ENCODE measurements at places on chromosomes 16 and 17. TPM values are rescaled to one million over a fixed set of nuclear protein-coding genes. Genes with fewer than 3 reads are reported as not detected.

Gene CCDC200
- not detected for total RNA-seq

GRCh38 chr16:72224260-72224768, 52.4 kb upstream of the PMFBP1 start:
- DNase-seq = peak; percentile 47

- DNase-seq = no peak
These were observed 10.8 kb upstream of the SLFN12L start for GRCh38 chr17:35548208-35548810.

DNA sequence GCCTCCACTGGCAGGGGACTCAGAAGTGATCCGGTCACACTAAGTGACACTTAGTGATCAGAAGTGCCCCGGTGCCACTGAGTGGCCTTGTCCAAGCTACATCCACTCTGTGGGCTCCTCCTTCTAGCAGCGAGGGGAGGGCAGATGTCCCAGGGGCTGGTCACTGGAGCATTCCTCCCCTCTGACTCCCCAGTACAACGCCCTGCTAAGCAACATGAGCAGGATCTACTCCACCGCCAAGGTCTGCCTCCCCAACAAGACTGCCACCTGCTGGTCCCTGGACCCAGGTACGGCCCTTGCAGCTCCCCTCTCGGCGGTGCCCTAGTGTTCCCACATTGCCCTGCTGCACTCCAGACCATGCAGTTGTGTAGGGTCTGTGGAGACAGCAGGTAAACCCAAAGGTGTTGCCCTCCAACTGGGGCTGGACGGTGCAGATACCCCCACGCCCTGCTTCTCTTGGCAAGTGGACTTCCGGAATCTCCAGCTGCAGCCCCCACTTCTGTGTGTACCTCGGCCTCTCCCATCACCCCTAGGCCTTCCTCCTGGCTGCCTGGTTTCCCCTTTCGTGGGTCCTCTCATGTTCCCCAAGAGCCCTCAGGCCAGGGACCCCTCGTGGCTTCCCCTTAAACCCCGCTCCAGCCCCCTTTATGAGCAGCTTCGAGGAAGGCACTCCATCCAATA, 2.1 kb downstream of the ACE start:
- peak; percentile 90 for DNase-seq

DNA sequence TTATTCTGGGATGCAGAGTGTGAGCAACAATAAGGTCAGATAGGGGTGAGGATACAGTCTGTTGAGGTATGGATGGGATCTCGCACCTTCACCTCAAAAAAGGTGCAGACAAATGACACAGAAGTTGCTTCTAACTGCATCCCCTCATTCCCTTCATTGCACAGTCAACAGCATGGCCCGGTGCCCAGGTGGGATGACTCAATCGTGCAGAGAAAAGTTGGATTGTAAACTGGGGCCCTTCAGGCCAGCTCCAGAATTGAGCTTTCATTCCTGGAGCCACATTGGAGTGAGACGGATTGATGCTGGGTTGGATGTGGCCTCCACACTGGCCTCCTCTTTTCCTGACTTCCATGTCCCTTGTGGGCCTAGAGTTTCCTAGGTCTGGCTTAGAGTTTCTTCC, 977.4 kb downstream of the KCNJ18 start:
- DNase-seq = no peak

DNA sequence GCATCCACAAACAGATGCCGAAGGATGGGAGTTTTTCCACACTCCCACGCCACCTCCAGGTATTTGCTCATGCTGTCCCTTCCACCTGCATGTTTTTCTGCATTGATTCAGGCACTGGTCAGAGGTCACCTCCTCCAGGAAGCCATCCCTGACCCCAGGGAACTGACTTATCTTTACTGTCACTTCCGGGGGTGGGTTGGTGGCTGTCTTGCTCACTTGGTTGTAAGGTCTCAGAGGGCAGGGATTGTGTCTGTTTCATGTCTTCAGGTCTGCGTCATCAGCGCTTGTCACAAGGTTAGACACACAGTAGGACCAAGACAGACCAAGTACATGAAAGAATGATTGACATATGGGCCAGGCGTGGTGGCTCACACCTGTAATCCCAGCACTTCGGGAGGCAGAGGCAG, 1.9 kb upstream of the IL4R start:
- DNase-seq = no peak

GRCh38 chr17:79631640-79632431, 21.0 kb upstream of the RBFOX3 start:
- no peak for DNase-seq

Gene ZNF385C
- total RNA-seq = 0.63 TPM

Gene GRAP
- not detected for total RNA-seq

- DNase-seq = no peak
These were observed 13.6 kb downstream of the MFSD11 start for GRCh38 chr17:76751416-76751993.

- DNase-seq = no peak
These were observed 69.3 kb downstream of the KCNJ2 start for GRCh38 chr17:70238646-70239045.

GRCh38 chr17:18181358-18181757, 2.3 kb upstream of the ALKBH5 start:
- no peak for DNase-seq

DNA sequence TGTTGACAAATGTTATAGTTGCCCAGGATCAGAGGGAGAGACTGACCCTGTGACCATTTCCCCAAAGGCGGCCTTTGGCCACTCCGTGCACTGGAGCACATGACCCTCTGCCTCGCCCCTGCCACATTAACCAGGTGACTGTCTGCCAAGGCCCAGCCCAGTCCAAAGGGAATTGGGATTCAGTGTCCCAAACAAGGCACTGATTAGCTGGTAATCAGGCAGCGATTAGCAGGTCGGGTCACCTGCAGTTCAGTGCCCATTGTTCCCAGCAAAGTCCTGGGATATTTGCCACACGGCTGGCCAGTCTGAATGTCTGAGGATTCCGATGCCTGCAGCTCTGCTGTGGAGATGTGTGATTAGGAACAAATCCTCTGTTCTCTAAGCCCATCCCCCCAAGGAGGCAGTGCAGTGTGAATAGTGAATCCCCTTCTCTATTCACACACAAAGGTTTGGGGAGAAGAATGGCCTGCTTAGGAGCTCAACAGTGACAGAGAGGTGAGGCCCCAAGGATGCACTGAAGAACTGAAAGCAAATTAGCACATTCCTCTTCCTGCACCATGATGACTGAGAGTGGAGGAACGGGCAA, 123.1 kb upstream of the MAF start:
- peak; percentile 74 for DNase-seq

DNA sequence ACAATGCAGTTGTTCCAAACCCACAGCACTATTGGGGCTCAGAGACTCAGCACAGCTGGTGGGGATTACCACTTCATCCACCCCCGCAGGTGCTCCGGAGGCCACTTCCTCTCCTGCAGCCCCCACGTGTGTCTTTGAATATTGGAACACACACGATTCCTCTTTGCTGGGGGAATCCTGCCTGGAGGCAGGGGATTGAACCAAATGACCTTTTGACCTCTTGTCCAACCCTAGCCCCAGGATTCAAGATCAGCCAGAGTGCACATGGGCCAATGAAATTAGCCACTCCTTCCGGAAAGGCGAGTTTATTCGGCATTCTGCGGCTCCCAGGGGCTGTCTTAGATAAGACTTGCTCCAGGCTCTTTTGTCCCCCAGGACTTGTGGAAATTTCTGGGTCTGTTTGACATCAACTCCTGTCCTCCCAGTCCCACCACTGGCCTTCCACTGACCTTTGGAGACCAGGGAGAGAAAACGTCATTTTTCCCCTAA, 350.2 kb downstream of the FOXL1 start:
- no peak for DNase-seq

- DNase-seq = no peak
These were observed 1.7 kb downstream of the NFATC3 start for GRCh38 chr16:68086860-68087268.

- no peak for DNase-seq
These were observed 46.6 kb upstream of the TANC2 start for GRCh38 chr17:62919388-62919787.

Gene CDRT15
- total RNA-seq = not detected

DNA sequence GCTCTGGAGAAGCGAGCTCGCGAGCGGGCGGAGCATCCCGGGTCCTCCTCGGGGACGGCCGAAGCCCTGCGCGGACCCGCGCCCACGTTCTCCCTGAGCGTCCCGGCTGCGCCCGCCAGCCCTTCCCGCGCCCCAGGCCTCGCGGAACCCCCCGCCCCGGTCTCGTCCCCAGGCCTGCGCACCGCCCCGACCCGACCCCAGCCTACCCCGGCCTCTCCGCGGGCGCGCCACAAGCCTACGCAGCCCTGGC, 159 bp downstream of the USP36 start:
- no peak for DNase-seq

DNA sequence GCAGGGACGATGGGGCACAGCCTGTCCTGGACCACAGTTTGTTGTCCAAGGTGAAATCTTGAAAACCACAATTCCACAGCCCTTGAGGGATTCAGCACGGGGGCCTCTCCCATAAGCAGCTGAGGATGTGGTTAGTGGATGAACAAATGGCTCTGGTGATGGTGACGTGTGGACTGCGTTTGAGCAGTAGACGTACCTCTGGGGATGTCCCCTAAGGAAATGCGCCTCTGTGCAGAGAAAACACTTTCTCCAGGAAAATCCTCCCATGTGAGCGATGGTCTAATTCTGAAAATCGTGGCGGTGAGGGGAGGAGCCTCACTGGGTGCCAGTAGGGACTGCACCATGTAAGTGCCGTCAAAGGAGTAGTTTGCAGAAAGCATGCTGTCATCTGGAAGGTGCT, 2.7 kb upstream of the SEPTIN12 start:
- no peak for DNase-seq

Gene SPNS2
- total RNA-seq = 8.3 TPM

DNA sequence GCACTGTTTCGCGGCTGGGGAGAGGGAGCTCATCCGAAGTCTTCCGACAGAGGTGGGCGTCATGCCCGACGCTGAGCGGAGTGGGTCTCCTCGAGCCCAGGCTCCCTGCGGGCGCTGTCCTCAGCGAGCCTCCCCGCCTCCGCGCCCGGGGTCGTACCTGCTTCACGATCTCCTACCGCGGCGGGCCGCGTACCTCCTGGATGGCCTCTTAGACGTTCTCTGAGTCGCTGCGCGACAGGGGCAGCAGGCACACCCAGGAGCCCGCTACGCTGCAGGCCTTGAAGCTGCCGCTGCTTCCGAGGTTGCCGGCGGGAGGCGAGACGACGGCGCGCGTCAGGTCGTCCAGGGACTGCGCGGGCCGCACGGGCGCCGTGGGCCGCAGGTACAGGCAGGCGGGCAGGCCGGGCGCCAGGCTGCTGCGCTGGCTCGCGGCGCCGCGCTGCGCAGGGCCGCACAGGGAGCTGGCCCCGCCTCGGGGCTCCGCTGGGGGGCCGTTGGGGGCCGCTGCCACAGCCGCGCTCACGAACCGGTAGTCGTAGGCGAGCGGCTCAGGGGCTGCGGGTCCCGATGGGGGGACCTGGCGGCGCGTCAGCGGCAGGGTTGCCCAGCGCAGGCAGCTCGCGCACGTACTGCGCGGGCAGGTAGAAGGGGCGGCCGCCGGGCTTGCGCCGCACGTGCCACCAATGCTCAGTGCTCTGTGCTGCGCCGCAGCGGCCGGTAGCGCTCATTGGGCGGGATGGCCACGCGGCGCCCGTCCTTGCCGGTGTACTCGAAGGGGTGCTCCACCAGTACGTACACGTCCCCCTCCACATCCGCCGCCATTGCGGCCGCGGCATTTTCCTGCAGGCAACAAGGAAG, 116.4 kb upstream of the SMURF2 start:
- peak; percentile 55 for DNase-seq

DNA sequence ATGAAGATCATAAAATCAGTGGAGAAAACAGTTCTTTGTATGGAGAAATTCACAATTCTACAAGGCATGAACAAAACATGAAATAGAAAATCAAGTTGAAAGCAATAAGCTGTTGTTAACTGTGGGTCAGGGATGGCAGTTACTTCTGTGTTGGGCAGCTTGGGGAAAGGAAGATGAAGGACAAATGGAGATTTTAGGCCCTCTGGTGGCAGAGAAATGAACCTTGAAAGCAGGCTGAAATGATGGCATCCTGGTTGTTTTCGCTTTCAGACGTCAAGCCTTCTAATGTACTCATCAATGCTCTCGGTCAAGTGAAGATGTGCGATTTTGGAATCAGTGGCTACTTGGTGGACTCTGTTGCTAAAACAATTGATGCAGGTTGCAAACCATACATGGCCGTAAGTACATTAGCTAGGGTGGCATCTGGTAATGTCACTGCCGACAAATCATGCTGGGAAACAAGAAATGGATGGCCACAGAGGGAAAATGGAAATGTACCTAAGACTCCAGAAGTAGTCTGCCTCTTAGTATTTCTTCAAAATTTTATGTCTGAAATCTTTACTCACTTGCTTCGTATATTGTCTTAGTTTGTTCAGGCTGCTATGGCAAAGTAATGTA, 108.9 kb downstream of the MAP2K6 start:
- DNase-seq = peak; percentile 63

- DNase-seq = no peak
These were observed 33.9 kb downstream of the CHP2 start for GRCh38 chr16:23788685-23789084.

- peak; percentile 32 for DNase-seq
These were observed 71.0 kb downstream of the RBBP6 start for GRCh38 chr16:24610416-24610755.

- no peak for DNase-seq
These were observed 6.8 kb downstream of the HSBP1 start for GRCh38 chr16:83814659-83814985.

DNA sequence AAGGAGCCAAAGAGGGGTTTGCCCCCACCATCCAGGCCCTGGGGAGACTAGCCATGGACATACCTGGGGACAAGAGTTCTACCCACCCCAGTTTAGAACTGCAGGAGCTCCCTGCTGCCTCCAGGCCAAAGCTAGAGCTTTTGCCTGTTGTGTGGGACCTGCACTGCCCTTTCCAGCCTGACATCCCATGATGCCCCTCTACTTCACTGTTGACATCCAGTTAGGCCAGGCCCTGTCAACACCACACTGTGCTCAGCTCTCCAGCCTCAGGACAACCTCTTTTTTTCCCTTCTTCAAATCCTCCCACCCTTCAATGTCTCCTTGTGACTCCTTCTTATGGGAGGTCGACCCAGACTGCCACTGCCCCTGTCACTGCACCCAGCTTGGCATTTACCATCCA, 19.8 kb upstream of the CBFB start:
- DNase-seq = no peak

- DNase-seq = peak; percentile 5
These were observed 25.0 kb downstream of the CDK12 start for GRCh38 chr17:39486242-39486641.

GRCh38 chr16:66652661-66653360, 43.7 kb downstream of the CMTM4 start:
- DNase-seq = no peak

All from hepatocyte (in vitro differentiated cells).